Spinal cord (tissue), 10 donors: ENCODE measurements at places on chromosomes 16 and 17. TPM values are rescaled to one million over a fixed set of nuclear protein-coding genes. Genes with fewer than 3 reads are reported as not detected.

TNS4 gene
- 0.29 TPM for polyA plus RNA-seq

GRCh38 chr17:57045868-57046704 is 39.0 kb upstream of the AKAP1 start:
- no peak for DNase-seq

DNA sequence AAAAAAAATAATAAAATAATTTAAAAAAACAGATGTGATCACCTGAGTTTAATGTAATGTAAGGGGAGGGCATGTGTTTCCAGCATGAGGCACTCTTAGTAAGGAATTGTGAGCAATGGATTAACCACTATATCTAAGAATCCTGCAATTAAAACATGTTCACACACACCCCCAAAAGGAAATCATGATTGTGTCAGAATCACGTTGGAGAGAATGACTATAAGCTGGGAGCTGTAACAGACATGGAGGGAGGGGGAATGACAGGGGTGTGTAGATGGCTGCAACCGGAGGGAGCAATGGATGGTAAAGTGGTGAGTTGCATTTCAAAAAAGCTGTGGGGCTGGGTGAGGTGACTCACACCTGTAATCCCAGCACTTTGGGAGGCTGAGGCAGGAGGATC is 13.6 kb upstream of the CCL22 start:
- no peak for DNase-seq

- DNase-seq: no peak
Observed at GRCh38 chr17:66541461-66542128, 239.2 kb downstream of the PRKCA start.

GRCh38 chr16:79229361-79229760 is 371.2 kb downstream of the MAF start:
- DNase-seq: peak; percentile 66
